ENCODE measurements at places on chromosomes 2 and 18. TPM values are rescaled to one million over a fixed set of nuclear protein-coding genes. Genes with fewer than 3 reads are reported as not detected.
A peak's percentile ranks its signal among the peaks of the same experiment; 100 is the strongest.

The ATP6V1C2 gene
- 0.21 TPM for total RNA-seq

- H3K36me3 ChIP-seq = no peaks in the 10 kb centered on the region
- H3K27ac ChIP-seq = no peak overlapping the region
These were observed 24.4 kb upstream of the THOC1 start for GRCh38 chr18:292271-292670.

- H3K27me3 ChIP-seq = no peaks in the 10 kb centered on the region
- no peak overlapping the region for H3K4me3 ChIP-seq
- H3K4me1 ChIP-seq = no peaks in the 10 kb centered on the region
- H3K27ac ChIP-seq = no peak overlapping the region
- no peaks in the 10 kb centered on the region for H3K36me3 ChIP-seq
These were observed 5.4 kb upstream of the NCKAP5 start for GRCh38 chr2:133573491-133574162.

The RAB3GAP1 gene
- 43.7 TPM for total RNA-seq

The CYS1 gene
- 2.7 TPM for total RNA-seq

GRCh38 chr2:231449503-231450054 is 14.7 kb downstream of the NCL start:
- no peaks in the 10 kb centered on the region for H3K27me3 ChIP-seq
- H3K4me1 ChIP-seq = no peaks in the 10 kb centered on the region
- no peaks in the 10 kb centered on the region for H3K36me3 ChIP-seq
- no peak overlapping the region for H3K4me3 ChIP-seq

DNA sequence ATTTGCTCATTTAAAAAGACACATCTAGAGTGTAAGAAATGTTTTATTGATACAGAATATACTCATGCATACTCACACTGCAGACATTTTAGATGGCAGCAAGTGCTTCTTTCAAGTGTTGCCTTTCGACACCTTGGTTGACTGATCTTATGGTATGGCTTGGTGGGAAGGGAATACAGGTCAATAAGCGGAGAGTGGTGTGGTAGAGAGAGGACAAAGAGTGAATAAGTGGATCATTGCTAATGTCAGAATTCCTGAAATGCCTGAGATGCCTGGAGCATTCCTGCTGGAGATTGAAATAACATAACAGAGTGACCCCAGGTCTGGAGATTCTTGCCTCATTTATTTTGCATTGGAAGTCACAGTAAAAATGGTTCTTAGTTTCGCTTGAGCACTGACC is 76.7 kb downstream of the RND3 start:
- no peaks in the 10 kb centered on the region for H3K27me3 ChIP-seq
- no peak for DNase-seq
- H3K4me1 ChIP-seq = peaks cover 10% of the 10 kb centered on the region
- H3K36me3 ChIP-seq = no peaks in the 10 kb centered on the region
- no peak overlapping the region for H3K27ac ChIP-seq

DNA sequence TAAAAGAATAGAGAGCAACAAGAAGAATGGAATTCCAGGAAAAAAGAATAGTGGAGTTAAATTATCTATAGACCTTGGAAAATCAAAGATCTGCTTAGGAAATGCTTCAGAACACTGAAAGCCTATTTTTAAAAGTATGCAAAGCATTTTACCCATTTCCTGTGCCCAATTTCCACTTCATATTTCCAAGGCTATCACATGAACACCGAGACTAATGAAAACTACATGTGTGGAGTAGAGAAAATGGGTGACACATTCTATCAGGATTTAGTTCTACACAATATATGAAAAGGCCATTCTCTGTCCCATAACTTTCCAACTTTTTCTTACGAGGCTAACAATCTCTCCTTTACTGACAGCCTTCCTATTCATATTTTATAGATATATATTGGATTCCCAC is 279.4 kb downstream of the CCDC178 start:
- no peaks in the 10 kb centered on the region for H3K4me1 ChIP-seq
- no peaks in the 10 kb centered on the region for H3K36me3 ChIP-seq
- H3K4me3 ChIP-seq = no peak overlapping the region
- no peak overlapping the region for H3K27ac ChIP-seq
- no peaks in the 10 kb centered on the region for H3K27me3 ChIP-seq
- no peak for DNase-seq

GRCh38 chr2:100038011-100038410 is 104.4 kb downstream of the AFF3 start:
- H3K36me3 ChIP-seq = no peaks in the 10 kb centered on the region
- H3K27me3 ChIP-seq = no peaks in the 10 kb centered on the region
- H3K27ac ChIP-seq = no peak overlapping the region
- no peak for DNase-seq
- no peaks in the 10 kb centered on the region for H3K4me1 ChIP-seq
- no peak overlapping the region for H3K4me3 ChIP-seq

The PKP4 gene
- 100 TPM for total RNA-seq

The FOXD4L1 gene
- 1.3 TPM for total RNA-seq

GRCh38 chr2:160110674-160111239 is 48.3 kb upstream of the PLA2R1 start:
- H3K27me3 ChIP-seq = no peaks in the 10 kb centered on the region
- H3K4me3 ChIP-seq = no peak overlapping the region
- no peak overlapping the region for H3K27ac ChIP-seq
- DNase-seq = no peak
- H3K4me1 ChIP-seq = no peaks in the 10 kb centered on the region
- no peaks in the 10 kb centered on the region for H3K36me3 ChIP-seq

DNA sequence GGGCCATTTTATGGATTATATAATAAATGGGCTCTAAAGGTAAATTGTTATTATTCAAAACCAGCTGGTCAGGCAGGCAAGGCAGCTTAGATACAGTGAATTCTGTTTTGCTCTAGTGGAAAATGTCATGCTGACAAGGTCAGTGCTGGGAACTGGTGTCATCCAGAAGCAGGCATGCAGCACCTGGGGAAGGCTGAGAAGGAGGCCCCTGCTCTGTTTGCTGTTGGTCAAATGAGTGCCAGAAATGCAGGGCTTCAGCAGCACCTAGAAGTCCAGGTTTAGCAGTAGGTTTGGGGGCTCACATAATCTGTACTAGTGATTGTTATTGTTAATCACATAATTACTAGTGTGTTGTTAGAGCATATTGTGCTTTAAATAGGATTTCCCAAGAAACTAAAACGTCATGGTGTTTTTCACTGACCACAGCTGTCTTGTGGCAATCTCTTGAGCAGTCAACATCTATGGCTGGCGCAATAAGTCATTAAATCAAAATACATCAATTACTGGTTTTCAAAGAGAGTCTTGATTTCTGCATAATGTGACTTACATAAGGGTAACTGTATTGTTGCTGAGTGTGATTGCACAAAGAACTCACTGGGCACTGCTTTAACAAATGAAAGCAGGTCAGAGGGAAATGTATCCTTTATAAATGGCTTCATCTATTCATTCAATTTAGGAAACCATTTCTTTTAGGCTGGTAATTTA is 99.1 kb downstream of the MYO3B start:
- H3K4me3 ChIP-seq = no peak overlapping the region
- H3K27ac ChIP-seq = no peak overlapping the region
- no peak for DNase-seq
- no peaks in the 10 kb centered on the region for H3K4me1 ChIP-seq

- DNase-seq = no peak
- H3K4me1 ChIP-seq = peaks cover 67% of the 10 kb centered on the region
- H3K27me3 ChIP-seq = no peaks in the 10 kb centered on the region
- no peaks in the 10 kb centered on the region for H3K36me3 ChIP-seq
- H3K27ac ChIP-seq = peak overlapping the region; percentile 69
These were observed 187.7 kb downstream of the HDAC4 start for GRCh38 chr2:239212929-239213642.

DNA sequence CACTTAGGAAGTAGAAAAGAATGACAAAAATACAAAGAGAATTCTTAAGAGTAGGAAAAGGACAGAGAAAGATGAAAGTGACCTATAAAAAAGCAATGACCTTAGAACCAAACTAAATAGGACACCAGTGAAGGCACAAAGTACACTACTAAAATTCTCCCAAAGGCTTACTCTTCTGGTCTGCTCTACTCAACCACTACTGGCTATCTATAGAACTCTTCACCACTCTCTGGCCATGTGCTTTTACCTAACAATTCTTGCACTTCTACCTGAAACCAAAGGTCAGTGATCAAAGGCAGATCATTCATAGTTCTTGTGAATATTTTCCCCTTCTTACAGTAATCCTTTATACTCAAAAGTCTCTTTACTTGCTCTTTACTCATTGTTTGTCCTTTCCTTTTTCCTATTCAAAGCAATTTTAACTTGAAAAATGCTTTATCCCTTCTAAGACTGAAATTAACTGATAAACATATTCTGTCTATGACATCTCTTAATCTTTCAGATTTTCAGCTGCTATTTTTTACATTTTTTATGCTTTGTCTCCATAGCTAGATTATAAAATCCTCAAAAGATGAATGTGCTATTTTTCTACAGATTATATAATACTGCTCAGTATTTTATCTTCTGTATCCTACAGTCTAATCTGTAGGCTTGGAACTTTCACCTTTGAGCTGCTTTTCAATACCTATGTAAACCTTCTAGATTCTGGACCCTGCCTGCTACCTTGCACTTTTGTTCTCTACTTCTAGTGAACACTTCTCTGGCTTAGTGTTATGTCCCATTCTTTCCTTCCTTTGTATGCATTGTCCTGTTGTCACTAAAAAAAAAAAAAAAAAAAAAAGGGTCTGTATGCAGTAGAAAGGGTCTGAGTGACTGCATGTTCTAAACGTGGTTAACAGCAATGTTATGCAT is 64.6 kb downstream of the NCKAP1 start:
- H3K27ac ChIP-seq = no peak overlapping the region
- H3K27me3 ChIP-seq = no peaks in the 10 kb centered on the region
- no peaks in the 10 kb centered on the region for H3K36me3 ChIP-seq
- DNase-seq = no peak
- H3K4me1 ChIP-seq = no peaks in the 10 kb centered on the region
- no peak overlapping the region for H3K4me3 ChIP-seq

GRCh38 chr2:52128081-52128480 is 1096.1 kb upstream of the NRXN1 start:
- no peaks in the 10 kb centered on the region for H3K27me3 ChIP-seq
- H3K4me1 ChIP-seq = no peaks in the 10 kb centered on the region
- H3K27ac ChIP-seq = no peak overlapping the region
- no peaks in the 10 kb centered on the region for H3K36me3 ChIP-seq

The WNT10A gene
- 1.3 TPM for total RNA-seq

DNA sequence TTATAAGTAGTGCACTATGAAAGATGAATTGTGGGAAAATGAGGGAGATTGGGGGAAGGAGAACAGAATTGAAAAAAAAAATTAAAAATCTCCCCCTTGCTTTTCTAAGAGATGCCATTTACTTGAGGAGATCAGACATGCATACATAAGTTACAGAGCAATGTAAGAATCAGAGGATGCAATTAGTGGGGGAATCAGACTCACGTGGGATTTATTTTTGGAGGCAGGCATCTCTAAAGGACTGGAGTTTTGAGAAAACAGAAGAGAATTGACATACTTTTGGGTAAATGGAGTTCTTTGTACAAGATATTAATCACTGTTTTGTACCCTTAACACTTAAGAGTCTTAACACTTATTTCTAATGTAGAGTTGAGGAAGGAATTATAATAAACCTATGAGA is 52.7 kb downstream of the MTX2 start:
- no peaks in the 10 kb centered on the region for H3K36me3 ChIP-seq
- H3K27me3 ChIP-seq = no peaks in the 10 kb centered on the region
- H3K4me3 ChIP-seq = no peak overlapping the region
- no peak overlapping the region for H3K27ac ChIP-seq
- no peak for DNase-seq

The SPDYA gene
- 0.90 TPM for total RNA-seq

- H3K4me1 ChIP-seq = no peaks in the 10 kb centered on the region
- H3K36me3 ChIP-seq = no peaks in the 10 kb centered on the region
- no peak overlapping the region for H3K4me3 ChIP-seq
- H3K27ac ChIP-seq = no peak overlapping the region
- H3K27me3 ChIP-seq = no peaks in the 10 kb centered on the region
These were observed 98.5 kb downstream of the CERKL start for GRCh38 chr2:181558371-181558770.

DNA sequence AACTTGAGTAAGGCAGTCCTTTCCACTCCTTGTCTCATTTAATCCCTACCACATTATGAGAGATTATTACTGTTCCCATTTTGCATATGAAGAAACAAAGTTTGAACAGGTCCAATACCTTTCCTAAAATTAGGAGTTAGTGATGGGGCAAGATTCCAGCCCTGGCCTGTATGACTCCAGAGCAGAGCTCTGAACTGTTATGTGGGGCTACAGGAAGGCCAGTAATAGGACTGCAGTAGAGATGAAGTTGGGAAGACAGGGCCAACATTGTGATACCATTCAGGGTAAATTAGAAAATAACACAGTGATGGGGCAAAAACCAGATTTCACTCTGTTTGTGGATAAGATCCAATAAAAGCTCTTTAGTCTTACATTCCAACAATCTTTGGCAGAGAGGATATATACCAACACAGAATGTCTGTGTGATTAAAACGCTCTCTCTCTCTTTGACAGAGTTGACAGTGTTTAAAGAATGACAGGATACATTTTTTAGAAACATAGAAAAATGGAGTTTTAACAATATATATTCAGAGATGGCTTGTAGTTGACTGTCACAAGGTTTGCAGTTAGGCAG is 22.7 kb downstream of the KATNAL2 start:
- H3K36me3 ChIP-seq = no peaks in the 10 kb centered on the region
- H3K27me3 ChIP-seq = no peaks in the 10 kb centered on the region
- no peak overlapping the region for H3K4me3 ChIP-seq

GRCh38 chr18:68418881-68419280 is 296.0 kb downstream of the TMX3 start:
- H3K4me1 ChIP-seq = no peaks in the 10 kb centered on the region
- no peaks in the 10 kb centered on the region for H3K27me3 ChIP-seq
- H3K36me3 ChIP-seq = no peaks in the 10 kb centered on the region
- no peak for DNase-seq

- no peak overlapping the region for H3K4me3 ChIP-seq
- no peaks in the 10 kb centered on the region for H3K27me3 ChIP-seq
- DNase-seq = no peak
- no peaks in the 10 kb centered on the region for H3K4me1 ChIP-seq
These were observed 27.7 kb downstream of the FLACC1 start for GRCh38 chr2:201329409-201329808.

DNA sequence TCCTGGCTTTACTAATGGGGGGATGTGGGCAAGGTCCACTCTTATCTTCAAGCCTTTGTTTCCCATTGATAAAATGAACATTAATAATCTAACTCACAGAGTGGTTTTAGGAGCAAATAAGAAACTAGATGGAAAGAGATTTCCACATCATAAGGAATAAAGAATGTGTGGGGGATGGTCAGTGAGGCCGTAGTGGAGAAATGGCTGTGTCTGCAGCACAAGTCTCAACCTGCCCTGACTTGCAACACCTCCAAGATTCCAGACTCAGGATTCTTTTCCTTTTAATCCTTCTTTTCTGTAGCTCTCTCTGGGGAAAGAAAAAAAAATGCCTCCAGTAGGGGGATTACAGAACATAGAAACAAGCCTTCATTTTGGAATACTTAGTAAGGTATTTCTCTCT is 124.2 kb upstream of the MEX3C start:
- no peaks in the 10 kb centered on the region for H3K36me3 ChIP-seq
- DNase-seq = no peak
- H3K4me1 ChIP-seq = no peaks in the 10 kb centered on the region
- H3K27me3 ChIP-seq = no peaks in the 10 kb centered on the region
- no peak overlapping the region for H3K27ac ChIP-seq

DNA sequence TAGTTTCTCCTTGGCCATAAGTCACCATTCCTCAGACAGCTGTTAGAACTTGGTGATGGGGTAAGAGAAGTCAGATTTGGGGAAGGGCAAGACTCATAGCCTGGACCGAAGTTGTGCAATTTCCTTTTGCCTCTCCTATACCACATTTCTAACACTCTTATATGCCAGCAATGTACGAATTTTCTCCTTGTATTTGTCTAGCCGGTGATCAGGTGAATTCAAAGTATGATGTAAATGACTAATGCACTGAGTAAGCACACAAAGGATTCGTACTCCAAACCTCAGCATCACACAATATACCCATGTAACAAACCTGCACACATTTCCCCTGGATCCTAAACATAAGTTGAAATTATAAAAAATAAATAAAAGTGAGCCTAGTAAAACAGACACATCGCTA is 1143.5 kb upstream of the CELF4 start:
- no peaks in the 10 kb centered on the region for H3K4me1 ChIP-seq
- no peak overlapping the region for H3K4me3 ChIP-seq
- no peaks in the 10 kb centered on the region for H3K27me3 ChIP-seq
- H3K27ac ChIP-seq = no peak overlapping the region
